ENCODE measurements at places on chromosomes 11 and 22.

GRCh38 chr11:61131998-61132555, 29.1 kb downstream of the VPS37C start:
- DNase-seq, result no peak

DNA sequence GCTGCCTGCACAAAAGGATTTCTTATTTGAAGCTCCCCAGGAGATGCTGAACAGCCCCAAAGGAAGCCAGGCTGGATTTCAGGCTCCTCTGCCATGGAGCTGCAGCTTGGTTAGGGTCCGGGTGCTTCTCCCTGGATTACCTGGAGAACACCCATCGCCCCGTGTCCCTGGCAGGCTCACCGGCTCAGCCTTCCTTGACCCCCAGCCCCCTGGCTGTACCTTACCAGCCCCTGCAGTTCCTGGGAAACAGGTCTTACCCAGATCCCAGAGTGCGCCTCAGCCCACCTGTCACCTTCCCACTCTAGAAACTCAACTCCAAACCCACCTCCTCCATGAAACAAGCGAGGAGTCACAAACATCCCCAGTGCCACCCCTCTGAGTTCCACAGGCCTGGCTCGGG, 45.3 kb upstream of the CD5 start:
- no peak for DNase-seq

GRCh38 chr11:114367244-114367957, 32.9 kb downstream of the C11orf71 start:
- DNase-seq, result no peak

DNA sequence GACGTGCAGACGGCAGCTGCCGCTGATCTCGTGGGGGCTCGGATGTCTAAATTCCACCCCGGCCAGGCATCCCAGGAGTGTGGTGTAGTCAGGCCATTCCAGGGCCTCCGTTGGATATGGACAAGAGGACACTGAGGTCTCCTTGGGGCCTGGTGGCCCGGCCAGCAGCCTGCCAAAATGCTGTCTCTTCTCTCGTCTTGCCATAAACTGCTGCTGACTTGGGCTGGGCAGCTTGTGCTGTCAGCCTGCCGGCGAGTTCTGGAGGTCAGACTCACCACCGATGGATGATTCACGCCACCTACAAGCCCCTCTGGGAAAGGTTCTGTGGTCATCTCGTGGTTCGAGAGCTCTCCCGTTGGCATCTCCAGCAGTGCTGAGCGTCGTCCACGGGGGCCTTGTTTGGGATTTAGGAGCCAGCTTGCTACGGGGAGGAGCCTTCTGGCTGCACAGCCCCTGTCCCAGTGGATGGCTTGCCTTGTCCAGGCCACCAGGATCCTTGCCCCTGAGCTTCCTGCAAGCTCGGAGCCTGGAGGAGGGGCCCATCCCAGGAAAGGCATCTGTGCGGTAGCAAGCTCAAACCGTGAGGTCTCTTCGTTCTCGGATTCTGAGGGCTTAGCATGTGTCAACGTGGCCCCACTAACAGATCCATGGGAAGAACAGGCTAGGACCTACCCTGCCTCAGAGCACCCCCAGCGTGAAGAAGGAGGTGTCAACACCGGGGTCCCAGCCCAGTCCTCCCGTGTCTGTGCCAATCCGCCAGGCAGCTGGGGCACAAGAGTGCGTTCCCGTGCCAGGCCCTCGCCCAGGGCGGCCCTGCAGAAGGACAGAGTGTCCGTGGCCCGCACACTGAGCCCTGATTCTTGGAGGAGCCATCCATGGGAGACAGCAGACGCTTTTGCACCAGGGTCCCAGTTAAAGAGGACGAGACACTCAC, 1114.1 kb downstream of the BRD1 start:
- no peak for DNase-seq

DNA sequence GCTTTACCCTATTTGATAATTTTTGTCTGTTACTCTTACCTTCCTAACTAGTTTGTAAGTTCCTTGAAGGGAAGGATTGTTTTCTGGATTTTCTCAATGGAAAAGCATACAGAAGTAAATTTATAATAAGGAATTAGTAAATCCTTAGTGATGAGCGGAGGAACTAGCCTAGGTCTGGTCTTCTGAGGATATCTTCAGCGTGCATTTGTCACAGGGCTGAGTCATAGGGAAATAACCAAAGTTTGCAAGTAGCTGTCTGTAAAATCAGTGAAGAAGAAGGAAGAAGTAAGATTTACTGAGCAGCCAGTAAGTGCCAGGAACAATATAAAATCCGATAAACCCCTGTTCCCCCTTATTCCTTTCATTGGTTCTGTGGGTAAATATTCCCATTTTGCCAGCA, 162.7 kb upstream of the SORL1-AS1 start:
- no peak for DNase-seq

- no peak for DNase-seq
Measured at GRCh38 chr22:49152127-49152938, 675.3 kb downstream of the BRD1 start.

GRCh38 chr22:44730022-44730393, 22.4 kb upstream of the ARHGAP8 start:
- no peak for DNase-seq

- DNase-seq, result no peak
Measured at GRCh38 chr11:76424379-76424778, 20.4 kb upstream of the EMSY start.

Measured in stimulated activated CD8-positive, alpha-beta memory T cell treated with anti-CD3 and anti-CD28 coated beads, Interleukin-15, amount 100 ng/mL, for 48 hours (primary cell).